ENCODE measurements at places on chromosomes 7 and 10.
A peak's percentile ranks its signal among the peaks of the same experiment; 100 is the strongest.

GRCh38 chr10:25483999-25484398 lies 309.2 kb downstream of the GPR158 start:
- no peak for DNase-seq

DNA sequence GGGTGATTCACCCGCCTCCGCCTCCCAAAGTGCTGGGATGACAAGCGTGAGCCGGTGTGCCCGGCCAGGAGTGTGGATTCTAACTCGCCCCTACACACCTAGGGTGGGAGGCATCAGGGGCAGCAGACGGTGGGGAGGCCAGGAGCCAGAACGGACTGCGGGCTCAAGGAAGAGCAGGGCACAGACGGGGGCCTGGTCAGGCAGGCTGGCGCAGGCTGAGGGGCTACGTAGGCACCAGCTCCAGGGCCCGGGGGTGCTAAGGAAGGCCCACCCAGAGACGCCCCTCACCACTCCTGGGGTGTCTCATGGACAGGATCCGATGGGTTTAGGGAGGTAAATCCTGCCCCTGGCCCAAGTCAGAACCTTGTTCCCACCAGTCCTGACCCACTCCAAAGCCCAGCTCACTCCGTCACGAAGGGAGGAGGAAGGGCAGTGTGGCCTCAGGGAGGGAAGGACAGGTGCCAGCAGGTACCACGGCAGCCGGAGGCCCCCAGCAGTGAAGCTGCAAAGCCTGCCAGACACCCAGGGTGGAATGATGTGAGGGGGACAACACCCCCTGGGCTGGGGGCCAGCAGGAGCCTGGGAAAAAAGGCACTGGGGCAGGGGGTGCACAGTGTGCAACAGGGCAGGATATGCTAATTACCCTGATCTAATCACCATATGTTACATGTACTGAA lies 251.4 kb downstream of the MAD1L1 start:
- DNase-seq, result no peak

GRCh38 chr7:74003621-74004020 lies 24.4 kb upstream of the ELN start:
- no peak for DNase-seq

- no peak for DNase-seq
These were observed 23.5 kb upstream of the ZNF12 start for GRCh38 chr7:6730343-6730633.

GRCh38 chr10:8060010-8060703 lies 5.7 kb downstream of the GATA3 start:
- no peak for DNase-seq

- no peak for DNase-seq
These were observed 207.4 kb downstream of the DIP2C start for GRCh38 chr10:482051-482501.

DNA sequence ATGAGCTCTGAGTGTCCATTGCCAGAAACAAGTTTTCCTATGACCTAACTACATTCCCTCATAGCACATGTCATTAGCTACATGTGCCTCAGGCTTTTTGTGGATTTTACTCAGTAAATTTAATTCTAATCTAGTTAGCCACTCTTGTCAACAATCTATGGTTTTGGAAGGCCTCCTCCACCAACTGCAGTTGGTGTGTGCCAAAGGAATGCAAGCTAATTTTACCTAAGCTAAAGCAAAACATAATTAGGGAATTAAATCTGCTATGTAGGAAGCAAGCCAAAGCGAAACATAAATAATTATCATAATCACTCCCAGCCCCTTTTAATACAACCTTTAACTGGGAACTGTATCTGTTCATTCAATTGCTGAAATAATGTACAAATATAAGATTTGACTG lies 3.5 kb upstream of the CTTNBP2 start:
- no peak for DNase-seq

DNA sequence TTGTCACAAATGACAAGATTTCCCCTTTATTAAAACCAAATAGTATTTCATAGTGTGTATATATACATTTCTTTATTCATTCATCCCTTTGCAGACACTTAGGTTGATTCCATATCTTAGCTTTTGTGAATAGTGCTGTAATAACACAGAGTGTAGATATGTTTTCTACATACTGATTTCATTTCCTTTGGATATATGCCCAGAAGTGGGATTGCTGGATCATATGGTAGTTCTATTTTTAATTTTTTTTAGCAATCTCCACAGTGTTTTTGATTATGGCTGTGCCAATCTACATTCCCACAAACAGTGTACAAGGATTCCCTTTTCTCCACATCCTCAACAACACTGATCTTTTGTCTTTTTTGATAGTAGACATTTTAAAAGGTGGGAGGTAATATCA lies 46.4 kb downstream of the CSTF2T start:
- no peak for DNase-seq

GRCh38 chr10:62852961-62853702 lies 37.0 kb upstream of the EGR2 start:
- no peak for DNase-seq

GRCh38 chr7:3910054-3910453 lies 609.0 kb downstream of the SDK1 start:
- no peak for DNase-seq

GRCh38 chr7:43491984-43492383 lies 90.9 kb upstream of the STK17A start:
- DNase-seq, result no peak

GRCh38 chr7:43572516-43573049 lies 10.3 kb upstream of the STK17A start:
- no peak for DNase-seq

DNA sequence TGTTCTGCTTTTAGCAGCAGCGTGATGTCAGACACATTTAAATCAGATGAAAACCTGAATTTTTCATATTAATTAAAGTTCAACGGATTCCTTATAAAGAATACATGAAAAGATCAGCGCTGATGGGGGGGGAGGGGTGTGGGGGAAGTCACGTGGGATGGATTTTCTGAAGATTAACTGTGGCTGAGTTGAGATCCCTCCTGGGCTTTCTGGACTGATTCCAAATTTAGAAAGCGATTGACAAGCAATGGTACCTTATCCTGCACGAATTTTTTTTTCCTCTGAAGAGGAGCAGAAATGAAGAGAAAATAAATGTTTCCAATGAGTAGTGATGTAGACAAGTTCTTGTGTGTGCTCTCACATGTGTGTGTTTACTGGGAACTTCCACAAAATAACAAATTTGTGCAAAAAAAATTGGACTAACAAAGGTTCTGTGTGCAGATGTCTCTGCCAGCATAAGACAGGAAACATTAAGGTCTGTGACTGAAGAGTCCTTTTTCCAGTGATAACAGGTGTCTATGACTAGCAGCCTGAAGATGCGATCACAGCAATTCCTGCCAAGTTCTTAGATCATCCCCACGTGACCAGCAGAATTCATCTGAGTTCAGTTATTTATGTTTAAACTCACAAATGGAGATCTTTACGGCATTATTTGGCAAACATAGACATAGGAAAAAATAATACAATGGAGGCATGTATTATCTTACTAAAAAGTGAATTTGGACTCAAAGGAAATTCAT lies 585.2 kb upstream of the CELF2 start:
- no peak for DNase-seq

DNA sequence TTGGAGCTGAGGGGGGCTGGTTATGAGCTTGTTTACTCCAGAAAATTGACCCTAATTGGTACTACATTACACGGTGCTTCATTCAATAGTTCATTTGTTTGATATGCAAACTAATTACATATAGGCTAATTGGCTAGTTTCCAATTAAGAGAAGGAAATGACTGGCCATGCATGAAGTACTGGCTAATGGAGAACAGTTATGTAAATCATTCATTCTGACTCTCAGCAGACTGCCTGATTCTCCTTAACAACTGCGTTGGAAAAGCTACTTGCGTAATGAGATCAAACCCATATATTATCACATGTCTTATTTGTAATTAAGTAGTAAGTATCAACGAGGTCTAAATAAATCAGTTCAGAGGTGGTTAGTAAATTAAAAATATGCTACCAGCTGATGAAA lies 81.8 kb upstream of the CTTNBP2 start:
- DNase-seq, result peak; percentile 29

DNA sequence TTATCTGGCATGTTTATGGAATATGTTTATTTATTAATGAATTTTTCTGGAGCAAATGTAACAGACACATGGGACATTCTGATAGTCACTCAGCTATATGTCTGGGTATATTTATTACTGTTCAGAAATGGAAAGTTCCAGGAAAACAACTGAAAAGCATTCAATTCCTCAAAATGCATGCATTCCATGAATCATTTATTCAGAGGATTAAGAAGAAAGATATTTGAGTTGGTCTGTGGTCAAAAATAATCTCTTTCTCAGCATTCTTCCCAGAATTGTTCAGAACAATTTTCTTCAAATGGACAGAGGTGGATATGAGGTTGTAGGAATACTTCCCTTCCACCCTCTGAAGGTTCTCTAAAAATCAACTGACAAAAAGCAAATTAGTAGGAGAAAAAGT lies 97.6 kb upstream of the ITGB1 start:
- DNase-seq, result no peak

DNA sequence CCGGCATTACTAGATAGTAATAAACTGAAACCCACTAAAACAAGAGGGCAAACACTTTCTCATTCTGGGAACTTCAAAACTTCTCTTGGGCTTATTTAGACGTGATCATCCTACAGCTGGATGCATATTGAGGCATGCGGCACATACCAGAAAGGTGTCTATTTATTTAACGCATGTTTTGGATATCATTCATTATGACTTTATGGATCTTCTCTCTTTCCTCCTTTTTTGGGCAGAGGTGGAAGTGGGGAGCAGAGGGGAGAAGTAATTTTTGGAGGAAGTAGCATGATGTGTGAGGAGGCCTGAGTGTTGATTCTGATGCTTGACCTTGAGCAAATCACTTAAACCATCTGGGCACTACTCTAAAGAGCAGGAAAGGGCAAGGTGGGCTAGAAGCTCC lies 270.6 kb downstream of the TRIL start:
- DNase-seq, result no peak

DNA sequence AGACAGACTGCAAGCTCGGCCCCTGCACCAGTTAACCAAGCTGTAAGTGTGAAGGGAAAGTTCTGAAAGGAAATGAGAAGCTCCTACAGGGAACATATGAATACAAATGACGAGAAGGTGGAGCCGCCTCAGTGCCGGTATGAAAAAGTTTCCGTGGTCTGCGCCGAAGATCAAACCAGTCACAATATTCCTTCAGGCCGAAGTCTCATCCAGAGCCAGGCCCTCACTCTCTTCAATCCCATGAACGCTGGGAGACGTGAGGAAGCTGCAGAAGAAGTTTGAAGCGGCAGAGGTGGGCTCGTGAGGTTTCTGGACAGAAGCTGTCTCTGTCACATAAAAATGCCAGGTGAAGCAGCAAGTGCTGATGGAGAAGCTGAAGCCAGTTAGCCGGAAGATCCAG lies 71.9 kb downstream of the CFAP46 start:
- DNase-seq, result no peak

GRCh38 chr7:42940985-42941847 lies 9.0 kb downstream of the MRPL32 start:
- peak; percentile 59 for DNase-seq

- DNase-seq, result no peak
These were observed 98.2 kb downstream of the UNCX start for GRCh38 chr7:1330801-1331425.

DNA sequence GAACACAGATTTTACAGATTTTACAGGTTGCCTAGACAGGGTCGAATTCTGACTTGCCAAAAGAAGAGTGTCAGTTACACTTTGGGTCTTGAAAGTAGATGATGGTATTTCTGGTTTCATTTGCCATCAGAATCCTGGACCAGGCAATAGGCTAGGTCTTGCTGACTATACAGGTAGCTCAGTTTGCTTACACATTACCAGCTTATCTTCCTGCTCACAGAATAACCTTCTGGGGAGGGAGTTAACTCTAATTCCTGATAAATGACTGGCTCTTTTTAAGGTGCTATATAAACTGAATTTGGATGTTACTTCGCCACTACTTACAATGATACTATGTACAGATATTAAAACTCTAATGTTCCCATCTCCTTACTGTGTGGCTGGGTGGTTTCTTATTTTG lies 39.8 kb downstream of the GBF1 start:
- no peak for DNase-seq

DNA sequence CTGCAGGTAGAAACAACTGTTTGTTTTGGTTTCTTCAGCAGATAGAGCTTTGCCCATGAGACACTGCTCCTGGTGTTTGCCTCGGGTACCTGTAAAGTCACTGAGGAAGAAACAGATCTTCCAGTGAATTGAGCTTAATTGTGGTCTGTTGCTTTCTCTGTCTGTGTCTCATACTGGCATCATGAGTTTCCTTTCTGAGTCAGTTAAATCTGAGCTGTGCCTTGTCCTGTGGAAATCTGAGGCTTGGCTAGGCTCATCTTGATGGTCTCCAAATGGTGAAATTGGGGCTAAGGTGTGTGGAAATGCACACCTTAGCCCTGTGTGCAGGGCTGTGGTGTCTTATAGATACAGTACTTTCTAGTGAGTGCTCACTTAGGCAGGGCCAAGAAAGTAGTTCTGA lies 67.4 kb downstream of the GBF1 start:
- no peak for DNase-seq
